Activated T-cell treated with anti-CD3 and anti-CD28 coated beads for 4 hours (primary cell): ENCODE measurements at places on chromosomes 5 and 9.

DNA sequence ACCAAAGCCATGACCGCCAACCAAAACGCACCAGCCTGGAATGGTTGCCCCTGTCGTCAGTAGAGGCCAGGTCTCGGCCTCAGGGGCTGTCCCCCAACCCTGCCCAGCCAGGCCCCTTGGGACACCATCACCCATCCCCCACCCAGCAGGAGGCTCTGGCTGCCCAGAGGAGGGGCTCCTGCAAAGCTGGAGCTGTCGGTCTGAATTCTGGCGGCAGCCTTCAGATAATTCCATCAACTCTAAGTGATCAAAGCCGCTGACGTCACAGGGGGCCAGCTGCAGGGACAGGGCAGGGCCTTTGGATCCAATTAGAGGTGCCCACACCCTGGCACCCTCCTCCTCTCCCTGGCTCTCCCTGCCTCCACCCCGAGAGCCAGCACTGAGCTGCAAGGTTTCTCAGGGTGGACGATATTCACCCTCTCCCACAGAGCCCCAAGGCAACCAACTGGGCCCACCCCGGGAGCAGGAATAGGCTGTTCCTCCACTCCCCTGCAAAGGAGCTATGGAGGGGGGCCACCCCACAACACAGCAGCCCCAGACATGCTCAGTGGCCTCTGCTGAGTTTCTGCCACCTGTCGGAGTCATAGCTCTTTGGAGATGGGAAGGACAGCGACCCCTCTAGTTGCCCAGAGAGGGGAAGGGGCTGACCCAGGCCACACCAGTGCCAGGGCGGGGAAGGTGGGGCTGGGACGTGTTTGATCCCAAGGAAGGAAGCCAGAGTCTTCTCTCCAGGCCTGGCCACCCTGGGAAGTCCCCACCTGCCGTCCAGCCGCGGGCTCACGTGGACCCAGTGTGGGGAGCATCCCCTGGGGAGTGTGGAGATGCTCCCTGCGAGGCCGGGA lies 78.4 kb downstream of the NTNG2 start:
- DNase-seq = no peak

DNA sequence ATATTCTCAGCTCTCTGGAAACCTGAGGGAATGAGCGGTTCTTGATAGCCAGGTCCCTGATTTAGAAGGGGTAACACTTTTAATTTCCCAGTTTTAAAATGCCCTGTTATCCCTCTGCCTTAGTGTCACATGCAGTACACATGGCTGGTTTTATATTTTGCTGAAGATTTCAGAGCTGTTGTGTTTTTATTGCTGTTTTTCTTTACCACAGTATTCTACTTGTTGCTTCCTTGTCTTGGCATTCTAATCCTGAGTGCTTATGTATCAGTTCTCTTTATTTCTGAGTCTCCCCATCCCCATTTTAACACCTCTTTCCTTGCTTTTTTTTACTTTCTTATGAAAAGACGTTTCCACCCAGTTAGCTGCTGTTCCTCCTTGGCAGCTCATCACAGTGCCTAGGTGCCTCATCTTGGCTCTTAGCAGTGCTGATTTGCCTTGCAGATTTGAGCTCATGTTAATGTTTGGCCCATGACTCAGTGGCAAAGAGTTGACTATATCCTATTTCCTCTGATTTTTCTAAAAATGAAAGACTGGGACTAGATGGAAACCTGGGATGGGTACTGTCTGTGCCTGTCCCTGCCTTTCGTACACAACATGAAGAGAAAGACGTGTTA lies 3.7 kb downstream of the MTRR start:
- DNase-seq = no peak

DNA sequence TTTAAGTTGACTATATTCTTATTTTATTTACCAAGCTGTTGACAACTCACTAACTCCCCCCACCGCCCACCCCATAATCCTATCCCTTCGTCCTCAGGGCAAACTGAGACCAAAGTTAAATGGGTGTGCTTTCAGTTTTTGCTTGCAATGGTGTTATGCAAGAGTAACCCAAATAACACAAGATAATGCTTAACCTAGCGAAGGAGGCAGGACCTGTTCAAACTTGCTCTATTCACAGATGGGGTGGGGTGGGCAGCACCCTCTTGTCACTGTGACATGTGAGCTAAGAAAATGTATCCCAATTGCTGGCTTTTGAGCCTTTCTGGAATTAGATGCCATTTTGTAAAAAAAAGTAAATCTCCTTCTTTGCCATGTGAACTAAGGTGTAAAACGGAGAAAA lies 40.4 kb downstream of the GLIS3 start:
- no peak for DNase-seq

- no peak for DNase-seq
Measured at GRCh38 chr5:55232271-55232984, 980 bp downstream of the CCNO start.

- no peak for DNase-seq
Measured at GRCh38 chr9:29144476-29144875, 1571.2 kb upstream of the C9orf72 start.

DNA sequence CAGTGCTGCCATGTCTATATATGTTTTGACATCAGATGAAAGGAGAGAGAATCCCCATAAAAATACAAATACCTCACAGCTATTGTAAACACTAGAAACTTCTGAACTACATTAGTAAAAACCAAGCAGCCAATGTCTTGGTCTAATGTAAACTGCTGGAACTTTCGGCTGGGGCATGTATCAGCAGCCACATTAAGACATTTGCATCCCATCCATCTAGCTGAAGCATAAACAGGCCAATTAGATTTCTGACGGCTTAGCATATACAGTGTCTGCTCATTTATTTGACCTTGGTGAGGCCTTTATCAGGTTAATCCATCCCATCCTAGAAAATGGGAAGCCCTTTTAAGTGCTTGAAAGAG lies 65.7 kb downstream of the PTCH1 start:
- DNase-seq = no peak

DNA sequence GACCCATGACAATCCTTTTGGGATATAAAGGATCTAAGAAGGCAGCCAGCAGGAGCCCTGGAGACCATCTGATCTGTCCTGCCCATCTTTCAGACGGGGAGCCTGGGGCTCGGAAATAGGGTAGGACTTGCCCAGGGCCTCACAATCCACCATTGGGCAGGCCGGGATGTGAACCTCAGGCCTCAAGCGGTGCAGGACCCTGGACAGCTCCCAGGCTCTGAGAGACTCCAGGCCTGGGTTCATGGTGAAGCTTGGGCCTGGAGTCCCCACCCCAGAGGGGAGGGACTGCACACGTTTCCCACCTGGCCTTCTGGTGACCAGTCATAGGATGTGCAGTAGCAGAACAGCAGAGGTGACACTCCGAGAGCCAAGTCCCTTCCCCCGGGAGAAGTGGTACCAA lies 36.6 kb upstream of the RAPGEF1 start:
- DNase-seq = no peak

- no peak for DNase-seq
Measured at GRCh38 chr9:127124792-127125191, 2.4 kb upstream of the ANGPTL2 start.

- no peak for DNase-seq
Measured at GRCh38 chr5:33891788-33892619, at the start of gene ADAMTS12. Gene ADAMTS12, minus strand, starts transcription at chr5:33891990. Its CDS starts 134 bp downstream, at chr5:33891856.

GRCh38 chr9:124001866-124002525 lies 9.6 kb upstream of the LHX2 start:
- DNase-seq = no peak

DNA sequence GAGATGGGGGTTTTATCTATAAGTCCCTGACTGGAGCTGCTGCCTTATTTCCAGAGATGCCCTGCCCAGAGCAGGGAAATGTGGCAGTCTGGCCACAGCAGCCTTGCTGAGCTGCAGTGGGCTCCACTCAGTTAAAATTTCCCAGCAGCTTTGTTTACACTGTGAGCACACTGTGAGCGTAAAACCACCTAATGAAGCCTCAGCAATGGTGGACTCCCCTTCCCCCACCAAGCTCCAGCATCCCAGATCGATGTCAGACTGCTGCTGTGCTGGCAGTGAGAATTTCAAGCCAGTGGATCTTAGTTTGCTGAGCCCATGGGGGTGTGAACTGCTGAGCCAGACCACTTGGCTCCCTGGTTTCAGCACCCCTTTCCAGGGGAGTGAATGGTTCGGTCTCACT lies 208.7 kb upstream of the RAI14 start:
- no peak for DNase-seq

DNA sequence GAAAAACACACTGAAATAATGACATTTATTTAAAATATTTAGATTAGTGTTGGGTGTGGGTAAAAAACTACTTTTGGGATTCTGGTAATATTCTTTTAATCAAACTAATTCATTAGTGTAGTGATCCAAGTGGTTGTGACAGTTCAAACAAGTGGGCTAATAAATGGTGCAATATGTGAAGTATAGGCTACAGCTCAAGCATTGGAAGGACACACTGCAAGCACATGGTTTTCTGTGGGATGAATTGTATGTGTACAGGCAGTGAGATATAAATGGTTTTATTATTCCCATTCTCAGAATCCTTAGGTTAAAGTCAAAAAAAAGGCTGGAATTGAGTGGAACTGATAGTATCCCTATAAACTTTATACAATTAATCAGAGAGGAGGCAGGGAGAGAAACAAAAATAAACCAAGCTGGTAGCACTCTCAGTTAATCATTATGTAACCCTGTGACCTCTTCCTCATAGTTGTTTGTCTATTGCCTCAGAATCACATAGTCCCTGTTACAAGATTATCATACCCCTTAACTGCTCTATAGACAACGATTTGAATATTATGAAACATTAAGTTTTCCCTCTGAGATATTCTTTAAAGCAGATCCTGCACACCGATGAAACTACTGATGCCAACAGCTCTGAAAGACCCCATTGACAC lies 1755.4 kb upstream of the ACO1 start:
- DNase-seq = no peak

DNA sequence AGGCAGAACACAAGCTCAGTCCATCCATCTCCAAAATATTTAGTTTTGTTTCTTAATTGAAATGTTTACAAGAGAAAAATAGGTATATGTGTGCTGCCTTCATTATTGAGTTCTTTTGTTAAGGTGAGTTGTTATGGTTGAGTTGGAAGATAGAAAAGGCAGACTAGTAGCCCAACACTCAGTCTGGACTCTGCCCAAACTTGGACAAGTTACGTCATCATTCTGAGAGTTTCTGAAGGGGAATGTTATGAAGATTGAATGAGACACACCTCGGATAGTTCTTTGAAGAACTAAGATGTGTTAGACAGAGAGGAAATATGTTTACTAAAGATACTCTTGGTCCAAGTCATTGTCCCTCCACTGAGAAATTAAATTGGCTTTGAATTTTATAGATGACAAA lies 245.5 kb downstream of the KCTD16 start:
- no peak for DNase-seq

DNA sequence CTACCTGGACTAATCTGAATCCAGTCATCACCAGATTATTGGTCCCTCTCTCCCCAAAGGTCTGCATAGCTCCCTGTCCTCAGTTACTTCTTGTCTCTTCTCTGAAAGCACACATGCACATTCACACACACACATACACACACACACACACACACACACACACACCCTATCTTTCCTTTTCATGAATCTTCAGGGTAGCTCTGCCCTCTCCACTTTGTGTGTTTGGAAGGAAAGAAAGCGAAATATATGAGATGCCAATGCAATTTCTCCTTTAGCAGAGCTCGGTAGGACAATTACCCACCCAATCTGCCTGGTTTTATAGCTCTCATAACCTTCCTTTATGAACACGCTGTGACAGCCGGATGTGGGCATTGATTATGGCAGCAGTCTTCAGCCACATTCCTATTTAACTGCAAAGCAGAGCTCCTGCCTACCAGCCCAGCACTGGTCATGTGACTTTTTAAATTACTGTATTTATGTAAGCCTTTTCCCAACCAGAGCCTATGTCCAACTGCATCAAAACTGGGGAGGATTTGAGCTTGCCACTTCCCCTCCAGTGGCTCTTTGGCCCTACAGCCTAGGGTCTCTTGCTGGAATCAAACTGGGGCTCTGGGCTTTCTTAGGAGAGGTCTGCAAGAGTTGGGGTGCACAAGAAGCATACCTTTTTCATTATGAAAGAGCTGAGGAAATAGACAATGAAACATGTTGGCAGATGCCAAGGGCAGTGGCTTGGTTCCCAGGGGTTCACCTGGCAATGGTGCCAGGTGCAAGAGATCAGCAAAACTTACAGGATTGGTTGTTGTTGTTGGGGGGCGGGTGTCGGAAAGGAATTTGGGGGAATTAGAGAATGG lies 20.8 kb upstream of the MATR3 start:
- no peak for DNase-seq

- no peak for DNase-seq
Measured at GRCh38 chr9:76269789-76270188, 124.4 kb downstream of the RFK start.

GRCh38 chr9:110192531-110193261 lies 15.3 kb downstream of the C9orf152 start:
- DNase-seq = no peak

- DNase-seq = no peak
Measured at GRCh38 chr9:87336914-87337333, 160.7 kb upstream of the DAPK1 start.

- DNase-seq = no peak
Measured at GRCh38 chr9:137745541-137745991, 126.8 kb downstream of the EHMT1 start.

DNA sequence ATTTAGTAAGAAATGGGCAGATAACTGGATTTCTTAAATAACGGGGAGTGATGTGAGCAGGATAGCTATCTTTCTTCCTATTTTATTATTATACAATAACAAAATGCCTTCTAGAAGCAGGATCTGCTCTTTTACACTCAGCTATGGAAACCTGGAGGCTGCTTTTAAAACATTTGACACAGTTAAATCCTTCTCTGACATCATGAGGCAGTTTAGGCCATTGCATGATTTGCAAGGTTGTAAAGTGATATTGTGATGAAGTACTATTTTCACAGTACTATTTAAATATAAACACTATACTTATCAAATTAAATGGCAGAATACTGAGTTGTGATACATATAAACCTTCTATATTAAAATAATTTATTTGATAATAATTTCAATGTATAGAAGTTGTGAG lies 93.9 kb downstream of the ZSWIM6 start:
- no peak for DNase-seq

- DNase-seq = no peak
Measured at GRCh38 chr5:115050866-115051265, 118.8 kb downstream of the TRIM36 start.

- DNase-seq = no peak
Measured at GRCh38 chr5:105593011-105593760, 2030.6 kb upstream of the NUDT12 start.

- DNase-seq = no peak
Measured at GRCh38 chr5:61397238-61397637, 65.2 kb downstream of the ZSWIM6 start.

DNA sequence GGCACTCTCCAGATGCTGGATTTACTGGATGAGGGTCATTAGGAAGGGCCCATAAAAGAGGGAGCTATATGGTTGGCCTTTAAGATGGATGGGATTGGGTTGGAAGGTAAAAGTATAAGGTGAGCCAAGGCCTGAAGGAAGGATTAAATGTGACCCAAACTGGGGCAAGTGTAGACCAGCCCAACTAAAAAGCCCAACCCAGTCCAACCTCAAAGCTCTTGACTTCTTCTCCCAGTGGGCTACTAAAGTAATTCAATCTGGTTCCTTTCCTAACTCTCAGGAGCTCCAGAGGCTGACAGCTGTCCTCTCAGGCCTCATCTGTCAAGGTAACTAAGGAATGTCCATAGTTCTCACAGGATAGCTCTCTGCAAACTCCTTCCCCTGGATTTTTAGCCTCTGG lies 122.2 kb upstream of the EFNA5 start:
- no peak for DNase-seq

- no peak for DNase-seq
Measured at GRCh38 chr5:14039576-14039975, 95.1 kb upstream of the DNAH5 start.
